ENCODE measurements at places on chromosomes 6 and 20.

DNA sequence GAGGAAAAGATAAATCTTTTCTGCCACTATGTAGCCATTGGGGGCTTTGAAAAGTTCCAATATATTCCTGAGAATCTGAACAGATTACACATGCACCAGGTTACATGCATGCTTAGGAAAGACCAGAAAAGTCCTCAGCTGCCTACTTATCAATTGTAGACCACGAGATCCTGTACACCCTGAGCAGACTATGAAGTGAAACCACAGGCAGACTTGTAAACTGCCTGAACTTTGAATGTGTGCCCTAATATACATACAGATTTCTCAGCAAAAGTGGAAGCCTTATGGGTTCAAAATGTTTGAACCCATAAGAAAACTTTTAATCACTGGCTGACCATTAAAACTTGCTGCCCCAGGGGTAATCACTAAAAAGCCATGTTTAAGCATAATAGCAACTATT is 273.5 kb upstream of the RUNX2 start:
- DNase-seq = no peak

- DNase-seq = no peak
Observed at GRCh38 chr20:36102809-36103596, 51.5 kb upstream of the EPB41L1 start.

DNA sequence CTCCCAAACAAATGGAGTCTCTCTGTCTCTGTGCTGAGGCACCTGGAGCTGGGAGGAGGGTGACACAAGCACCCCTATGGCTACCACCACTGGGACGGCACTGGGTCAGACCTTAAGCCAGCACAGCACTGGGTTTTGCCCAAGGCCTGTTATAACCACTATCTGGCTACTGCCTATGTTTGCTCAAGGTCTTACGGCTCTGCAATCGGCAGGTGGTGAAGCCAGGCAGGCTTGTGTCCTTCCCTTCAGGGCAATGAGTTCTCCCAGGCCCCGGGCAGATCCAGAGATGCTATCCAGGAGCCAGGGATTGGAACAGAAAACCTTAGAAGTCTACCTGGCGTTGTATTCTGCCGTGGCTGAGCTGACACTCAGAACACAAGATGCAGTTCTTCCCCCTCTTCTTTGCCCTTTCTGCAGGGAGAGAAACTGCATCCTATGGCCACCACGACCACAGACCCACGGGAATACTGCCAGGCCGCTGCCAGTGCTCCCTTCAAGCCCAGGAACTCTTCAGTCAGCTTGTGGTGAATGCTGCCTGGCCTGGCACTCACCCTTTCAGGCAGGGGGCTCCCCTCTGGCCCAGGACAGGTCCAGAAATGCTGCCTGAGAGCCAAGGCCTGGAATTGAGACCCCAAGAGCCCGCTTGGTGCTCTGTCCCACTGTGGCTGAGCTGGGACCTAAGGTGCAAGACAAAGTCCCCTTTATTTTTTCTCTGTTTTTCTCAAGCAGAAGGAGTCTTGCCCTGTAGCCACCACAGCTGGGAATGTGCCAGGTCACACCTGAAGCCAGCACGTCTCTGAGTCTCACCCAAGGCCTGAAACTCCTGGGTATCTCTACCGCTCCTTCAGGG is 67.0 kb upstream of the FRMD1 start:
- DNase-seq = peak; percentile 28

- no peak for DNase-seq
Observed at GRCh38 chr6:158161566-158162254, 6.4 kb downstream of the SERAC1 start.

- DNase-seq = peak; percentile 25
Observed at GRCh38 chr6:25623879-25624278, 28.1 kb upstream of the SCGN start.

DNA sequence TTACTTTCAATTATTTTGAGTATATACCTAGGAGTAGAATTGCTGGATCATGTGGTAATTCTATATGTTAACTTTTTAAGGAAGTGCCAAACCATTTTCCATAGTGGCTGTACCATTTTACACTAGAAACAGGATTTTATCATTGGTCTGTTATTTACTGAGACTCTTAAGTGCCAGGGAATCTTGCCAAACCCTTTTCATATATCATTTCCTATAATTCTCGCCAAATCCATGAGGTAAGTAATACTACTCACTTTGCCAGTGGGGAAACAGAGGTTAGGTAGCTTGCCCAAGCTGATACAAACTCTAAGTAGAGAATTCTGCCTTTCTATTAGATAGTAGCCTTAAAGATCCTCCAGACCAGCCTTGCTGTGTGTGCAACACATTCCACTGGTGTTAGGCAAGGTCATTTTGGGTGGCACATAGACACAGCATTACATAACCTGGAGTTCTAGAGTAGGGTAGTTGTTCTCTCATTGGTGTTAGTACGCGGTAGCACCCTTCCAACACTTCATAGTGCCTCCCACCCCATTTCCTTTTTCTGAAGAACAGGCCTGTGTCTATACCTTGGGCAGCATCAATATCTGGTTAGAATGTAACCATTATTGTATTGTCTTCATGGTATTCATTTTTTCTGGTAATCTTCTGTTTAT is 65.5 kb downstream of the ARID1B start:
- no peak for DNase-seq

DNA sequence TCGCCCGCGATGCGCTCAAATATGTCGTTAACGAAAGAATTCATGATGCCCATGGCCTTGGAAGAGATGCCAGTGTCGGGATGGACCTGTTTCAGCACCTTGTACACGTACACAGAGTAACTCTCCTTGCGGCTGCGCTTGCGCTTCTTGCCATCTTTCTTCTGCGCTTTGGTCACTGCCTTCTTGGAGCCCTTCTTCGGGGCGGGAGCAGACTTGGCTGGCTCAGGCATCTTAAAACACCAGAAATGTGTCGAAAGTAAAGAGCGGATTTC is 36.4 kb downstream of the HFE start:
- DNase-seq = no peak

DNA sequence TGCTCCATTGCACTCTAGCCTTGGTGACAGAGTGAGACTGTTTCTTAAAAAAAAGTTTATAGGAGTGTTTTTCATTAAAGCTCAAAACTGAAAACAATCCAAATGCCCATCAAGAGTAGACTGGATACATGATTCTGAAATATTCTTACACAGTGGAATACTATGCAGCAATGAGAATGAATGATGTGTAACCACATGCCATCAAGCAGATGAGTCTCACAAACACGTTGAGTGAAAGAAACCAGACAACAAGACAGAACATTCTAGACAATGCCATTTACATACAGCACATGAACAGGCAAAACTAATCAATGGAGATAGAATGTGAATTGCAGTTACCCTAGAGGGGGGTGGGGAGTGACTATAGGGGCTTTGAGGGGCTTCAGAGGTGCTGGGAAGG is 72.4 kb downstream of the TOX2 start:
- DNase-seq = no peak

- DNase-seq = no peak
Observed at GRCh38 chr6:31718265-31718664, 3.1 kb downstream of the LY6G6D start.

DNA sequence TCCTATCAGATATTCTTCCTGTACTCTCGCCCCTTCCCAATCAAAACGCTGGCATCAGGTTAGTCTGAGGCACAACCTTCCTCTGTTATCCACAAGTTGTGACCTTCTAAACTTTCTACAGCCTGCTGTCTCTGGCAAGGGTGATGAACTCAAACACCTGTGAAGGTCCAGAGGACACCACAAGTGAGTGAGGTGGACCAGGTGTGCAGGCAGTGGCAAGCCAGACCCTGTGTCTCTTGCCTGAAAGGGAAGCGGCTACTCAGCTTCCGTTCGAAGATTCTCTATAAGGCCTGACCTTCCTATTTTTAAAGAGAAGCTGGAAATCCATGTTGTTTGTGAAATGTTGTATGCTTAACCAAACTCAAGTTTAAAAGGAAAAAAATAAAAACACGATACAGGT is 36.8 kb downstream of the GCM1 start:
- no peak for DNase-seq

GRCh38 chr20:32636283-32636682 is 37.5 kb downstream of the C20orf203 start:
- peak; percentile 29 for DNase-seq

DNA sequence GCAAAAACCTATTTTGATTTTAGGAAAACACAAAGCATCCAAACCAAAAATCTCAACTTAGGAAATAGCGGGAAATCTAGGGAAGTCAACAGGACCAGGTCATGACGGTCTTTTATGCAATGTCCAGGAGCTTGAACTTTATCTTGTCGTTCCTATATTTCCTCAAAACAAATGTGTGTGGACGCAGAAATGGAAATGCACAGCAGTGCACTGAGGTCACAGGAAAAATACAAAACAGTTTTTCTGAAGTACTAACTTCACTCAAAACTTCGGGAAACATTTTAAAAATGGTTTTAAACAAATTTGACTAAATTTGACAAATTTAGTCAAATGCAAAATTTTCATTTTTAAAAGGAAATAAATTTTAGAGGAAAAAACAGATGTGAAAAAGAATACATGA is 5.5 kb upstream of the SLC17A2 start:
- DNase-seq = no peak

DNA sequence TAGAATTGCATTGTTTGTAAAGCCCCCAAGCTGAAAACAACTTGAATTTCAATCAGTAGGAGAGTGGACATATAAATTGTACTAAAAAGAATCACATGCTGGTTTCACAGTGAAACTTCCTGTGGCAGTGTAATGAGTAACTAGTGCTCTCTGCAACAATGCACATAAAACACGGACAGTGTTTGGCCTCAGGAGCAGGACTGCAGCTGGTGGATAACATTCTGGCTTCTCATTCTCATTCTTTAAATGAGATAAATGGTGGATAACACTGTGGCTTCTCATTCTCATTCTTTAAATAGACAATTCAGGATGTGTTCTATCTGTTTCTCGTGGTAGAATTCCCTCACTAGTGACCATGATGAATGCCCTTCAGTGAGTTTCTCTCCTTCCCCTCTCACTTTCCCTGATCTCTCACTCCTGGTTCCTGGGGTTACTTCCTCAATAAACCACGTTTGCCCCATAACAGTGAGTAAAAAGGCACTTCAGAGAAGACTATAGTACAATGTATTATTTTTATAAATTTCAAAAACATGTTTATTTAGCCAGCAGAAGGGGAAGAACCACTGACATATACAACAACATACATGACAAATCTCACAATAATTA is 59.9 kb downstream of the SLC22A2 start:
- DNase-seq = no peak

DNA sequence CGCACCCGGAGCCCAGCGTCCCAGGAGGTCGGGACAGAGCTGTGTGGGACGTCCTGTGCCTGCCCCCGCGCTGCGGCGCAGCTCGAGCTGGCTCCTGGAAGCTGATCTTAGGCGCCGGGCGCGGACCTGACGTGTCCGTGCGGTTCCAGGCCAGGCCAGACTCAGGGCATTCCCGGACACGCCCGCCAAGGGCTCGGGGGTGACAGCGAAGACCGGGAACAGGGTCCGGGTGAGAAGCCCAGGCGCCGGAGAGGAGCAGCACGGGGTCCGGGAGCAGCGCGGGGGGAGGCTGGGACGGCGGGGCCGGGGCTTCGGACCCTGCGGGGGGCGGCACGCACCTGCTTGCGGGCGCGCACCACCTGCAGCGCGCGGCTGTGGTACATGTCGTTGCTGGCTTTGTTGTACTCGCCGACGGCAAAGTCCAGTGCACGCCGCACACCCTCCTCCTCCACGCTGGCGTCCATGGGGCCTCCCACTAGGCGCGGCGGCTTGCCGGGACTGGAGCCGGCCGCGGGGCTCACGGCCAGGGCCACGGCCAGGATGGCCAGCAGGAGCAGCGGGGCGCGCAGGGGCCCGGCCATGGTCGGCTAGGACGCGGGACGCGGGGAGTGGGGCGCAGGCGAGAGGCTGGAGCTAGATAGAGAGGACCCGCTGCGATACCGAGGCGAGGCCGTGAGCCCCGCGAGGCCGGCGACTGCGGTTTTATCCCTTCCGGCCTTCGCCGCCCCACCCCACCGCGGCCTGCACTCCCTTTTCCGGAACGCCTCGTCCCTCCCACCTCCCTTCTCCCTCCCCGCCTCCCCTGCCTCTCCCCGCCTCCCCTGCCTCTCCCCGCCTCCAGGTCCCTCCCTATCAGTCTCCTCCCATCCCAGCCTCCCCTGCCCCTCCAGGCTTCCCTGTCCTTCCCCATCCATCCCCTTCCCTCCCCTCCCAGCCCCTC is at the start of gene CST3:
Gene CST3 (minus strand): TSS at position 674 of the 940 bp plus-strand sequence. CDS start 93 bp downstream, at position 581.
- peak; percentile 89 for DNase-seq

- DNase-seq = no peak
Observed at GRCh38 chr6:159108426-159108985, 60.7 kb upstream of the FNDC1 start.

DNA sequence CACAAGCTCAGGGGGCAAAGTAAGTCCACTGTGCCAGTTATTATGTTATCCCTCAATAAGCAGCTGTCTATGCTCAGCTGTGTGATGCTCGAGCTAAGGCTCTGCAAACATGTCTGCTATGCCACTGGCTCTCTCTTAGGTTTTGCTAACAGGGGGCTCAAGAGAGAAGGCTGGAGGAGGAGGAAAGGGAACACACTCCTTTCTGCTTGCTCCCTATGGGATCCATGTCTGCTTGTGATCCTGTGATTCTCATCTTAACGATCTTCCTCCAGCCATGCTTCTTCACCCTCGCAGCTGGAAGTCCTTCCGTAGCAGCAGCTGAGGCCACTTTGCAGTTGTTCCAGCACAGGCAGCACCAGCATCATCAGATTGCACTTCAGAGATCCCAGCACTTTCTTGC is 37.0 kb upstream of the IGF2R start:
- DNase-seq = peak; percentile 14

DNA sequence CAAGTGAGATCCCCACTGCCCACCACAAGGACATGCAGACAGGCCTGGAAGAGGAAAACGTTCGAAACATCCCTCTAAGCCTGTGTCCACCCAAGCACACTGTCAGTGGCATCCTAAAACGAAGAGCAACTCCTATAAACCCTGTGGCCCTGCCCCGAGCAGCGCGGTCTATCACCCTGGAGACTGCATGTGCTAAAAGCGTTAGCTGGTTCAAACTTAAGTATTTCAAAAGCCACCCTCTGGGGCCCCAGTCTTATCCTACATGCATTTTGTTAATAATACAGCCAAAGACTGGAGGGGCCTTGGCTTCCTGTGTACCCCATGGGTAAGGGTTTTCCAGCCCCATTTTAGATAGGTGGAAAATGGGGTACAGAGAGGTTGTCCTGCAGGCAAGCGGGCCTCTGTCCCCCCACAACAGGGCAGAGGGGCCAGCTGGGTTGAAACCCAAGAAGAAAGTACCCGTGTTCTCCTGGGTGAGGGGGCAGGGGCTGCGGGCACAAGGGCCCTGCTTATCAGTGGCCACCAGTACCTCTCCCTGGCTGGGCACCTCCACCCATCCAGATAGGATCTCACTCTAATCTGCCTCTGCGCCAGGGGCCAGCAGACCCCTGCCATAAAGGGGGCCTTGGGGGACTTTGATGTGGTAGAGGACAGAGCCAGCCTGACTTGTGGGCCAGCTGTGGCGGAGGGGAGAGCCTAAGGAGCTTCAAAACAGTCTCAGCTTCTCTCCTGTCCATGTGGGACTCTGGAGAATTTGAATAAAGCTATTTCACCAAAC is 28.3 kb downstream of the PREX1 start:
- no peak for DNase-seq

- peak; percentile 99 for DNase-seq
Observed at GRCh38 chr6:152982904-152983636, at the start of gene FBXO5. Gene FBXO5, minus strand, starts transcription at chr6:152983041. Its CDS starts 82 bp downstream, at chr6:152982959.

GRCh38 chr6:52538252-52538900 is 38.5 kb downstream of the TRAM2 start:
- DNase-seq = no peak
